ENCODE measurements at places on chromosomes 7 and 10.

GRCh38 chr10:70435241-70436085, 6.0 kb downstream of the NODAL start:
- no peak for DNase-seq

DNA sequence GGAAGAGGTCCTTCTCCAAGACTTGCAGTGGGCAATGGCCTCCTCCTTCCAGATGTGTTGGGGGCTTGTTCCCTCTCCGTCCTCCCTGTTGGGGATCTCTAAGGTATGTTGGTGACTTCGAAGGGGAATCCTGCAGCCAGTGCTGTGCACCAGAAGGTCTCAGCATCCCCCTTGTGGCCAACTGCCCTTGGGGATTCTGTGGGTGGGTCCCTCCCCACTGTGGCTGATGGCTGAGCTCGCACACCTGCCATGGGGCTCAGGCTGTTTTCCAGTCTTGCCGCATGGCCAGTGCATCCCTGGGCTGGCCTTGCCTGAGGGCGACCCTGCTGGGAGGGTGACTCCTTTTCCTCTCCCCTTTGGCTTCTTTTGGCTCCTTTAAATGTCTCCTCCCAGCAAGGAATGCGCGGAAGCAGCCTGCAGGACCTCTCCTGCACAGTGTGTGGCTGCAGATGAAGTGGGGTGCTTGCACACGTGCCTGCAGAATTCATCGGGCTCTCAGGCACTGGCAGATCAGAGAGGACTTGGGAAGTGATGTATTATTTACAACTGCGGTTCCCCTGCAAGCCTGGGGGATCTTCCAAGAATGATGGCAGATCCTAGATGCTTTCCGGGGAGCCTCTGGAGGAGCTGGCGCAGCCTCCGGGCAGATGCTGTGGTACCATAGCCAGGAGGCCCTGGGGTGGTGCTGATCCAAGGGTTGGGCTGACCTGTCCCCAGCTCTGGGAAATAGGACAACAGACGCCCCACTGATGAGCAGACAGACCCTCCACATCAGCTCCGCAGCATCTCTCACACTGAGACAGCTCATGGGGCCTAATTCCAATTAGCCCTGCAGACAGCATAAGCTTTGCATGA, 410.0 kb downstream of the TCERG1L start:
- DNase-seq = no peak

- DNase-seq = no peak
Measured at GRCh38 chr7:39458061-39458745, 108.0 kb upstream of the YAE1 start.

DNA sequence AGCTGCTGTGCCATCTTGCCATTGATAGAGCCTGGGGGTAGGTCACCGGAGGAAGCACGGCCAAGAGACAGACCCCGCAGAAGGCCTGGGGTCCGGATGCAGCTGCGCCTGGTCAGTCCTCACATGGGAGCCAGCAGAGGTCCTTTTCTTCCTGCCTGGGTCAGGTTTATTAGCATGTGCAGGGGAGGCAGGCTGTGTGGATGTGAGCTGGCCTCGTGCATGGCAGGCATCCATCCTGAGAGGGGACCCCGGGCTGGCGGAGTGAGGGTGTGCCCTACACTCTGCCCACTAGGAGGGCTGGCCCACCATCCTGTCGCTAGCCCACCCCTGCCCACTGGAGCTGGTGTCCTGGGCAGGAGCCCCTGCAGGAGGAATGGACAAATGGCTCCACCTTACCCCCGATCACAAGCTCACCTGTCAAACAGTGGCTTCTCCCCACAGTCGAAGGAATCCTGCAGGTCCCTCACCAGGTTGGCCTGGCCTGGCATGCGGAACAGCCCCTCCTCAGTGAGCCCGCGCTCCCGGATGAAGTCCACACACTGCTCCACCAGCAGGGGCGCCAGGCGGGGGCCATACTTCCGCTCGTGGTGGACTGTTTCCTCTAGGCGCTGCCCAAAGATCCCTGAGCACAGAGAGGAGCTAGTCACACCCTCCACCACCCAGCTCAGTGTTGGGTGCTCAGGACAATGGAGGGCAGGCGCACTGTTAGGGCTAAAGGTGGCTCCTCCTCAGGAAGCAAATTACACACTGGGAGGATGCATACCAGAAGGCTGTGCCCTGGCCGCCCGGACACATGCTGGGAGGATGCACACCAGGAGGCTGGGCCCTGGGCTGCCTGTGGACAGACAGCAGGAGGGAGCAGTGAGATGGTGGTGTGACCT, 145.4 kb downstream of the ARHGAP22 start:
- no peak for DNase-seq

DNA sequence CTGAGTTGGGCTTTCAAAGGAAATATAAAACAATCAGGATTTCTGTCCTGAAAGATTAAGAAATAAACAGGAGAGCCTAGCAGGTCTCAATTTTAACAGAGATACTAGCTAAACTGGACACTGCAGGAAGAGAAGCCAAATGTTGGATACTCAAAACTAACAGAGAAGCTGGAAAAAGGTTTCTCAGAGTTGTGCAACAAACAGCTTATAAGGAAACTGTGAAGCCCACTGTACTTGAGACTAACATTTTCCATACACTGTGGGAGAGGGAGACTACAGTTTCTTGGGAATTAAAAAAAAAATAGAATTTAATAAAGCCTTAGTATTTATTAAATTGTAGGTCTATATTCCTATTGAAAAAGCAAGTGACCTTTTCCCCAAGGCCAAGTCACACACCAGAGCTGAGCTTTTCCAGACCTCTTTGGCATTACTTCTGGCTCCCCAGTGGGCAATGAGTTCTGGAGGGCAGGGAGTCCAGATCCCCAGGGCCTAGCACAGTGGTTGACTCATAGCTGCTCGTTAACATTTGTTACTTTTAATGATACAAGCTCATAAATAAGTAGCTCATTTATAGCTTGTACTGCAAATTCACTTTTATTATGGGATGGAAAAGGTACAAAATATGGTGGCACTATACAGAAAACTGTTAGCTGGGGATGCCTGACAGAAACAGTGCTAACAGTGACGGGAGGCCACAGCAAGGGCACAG, 68.3 kb downstream of the MINDY3 start:
- no peak for DNase-seq

- DNase-seq = no peak
Measured at GRCh38 chr10:90665905-90666662, 191.8 kb downstream of the HTR7 start.

DNA sequence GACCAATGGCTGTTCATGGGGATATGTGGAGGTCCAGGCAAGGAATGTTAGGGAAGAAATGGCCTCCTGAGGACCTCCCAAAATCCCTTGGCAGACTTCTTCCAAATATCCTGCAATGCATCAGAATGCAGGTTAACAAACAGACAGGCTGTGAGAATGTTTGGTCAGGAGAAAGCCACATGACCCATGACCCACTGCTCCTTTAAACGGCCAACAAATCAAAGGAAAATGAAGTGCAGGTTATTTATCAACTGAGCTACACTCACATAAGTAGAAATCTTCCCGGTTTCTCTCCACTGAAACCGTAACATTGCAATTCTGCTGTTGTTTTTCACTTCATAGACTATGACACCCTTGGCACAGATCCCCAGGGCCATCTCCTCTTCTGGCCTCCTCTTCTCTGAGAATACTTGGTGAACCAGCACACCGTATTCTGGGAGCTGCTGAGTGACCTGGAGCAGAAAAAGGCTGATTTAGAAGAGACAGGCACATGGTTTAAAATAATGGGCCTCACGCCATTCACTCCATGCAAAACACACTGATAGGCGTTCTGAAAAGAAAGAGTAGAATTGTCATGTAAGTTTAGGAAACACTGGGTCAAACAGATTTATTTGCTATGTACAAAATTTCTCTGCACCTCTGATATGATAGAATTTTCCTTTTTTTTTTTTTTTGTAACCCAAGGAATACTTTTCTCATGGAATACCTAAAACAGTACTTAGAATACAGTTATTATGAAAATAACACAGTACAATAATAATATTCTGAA, 67.8 kb downstream of the FRMPD2 start:
- DNase-seq = no peak

GRCh38 chr10:35412900-35413491, 76.7 kb downstream of the CCNY start:
- DNase-seq = no peak

GRCh38 chr7:13155188-13155587, 467.8 kb downstream of the ARL4A start:
- DNase-seq = no peak

DNA sequence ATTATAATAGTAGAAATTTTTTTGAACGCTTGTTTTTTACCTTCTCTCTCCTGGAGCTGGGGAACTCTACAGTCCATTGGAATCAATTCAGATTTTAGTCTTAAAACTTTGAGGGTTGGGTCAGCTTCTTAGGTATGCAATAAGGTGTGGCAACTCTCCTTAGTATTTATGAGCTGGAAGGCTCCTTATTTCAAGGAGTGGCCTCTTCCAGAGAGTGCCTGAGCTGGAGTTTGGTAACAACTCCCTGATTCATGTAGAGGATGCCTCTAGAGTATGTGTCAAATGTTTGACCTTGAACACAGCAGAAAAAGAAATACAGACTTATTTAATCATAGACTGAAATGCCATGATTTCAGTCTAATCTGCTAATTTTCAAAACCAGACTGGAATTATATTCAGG, 11.1 kb downstream of the CDK14 start:
- DNase-seq = no peak

DNA sequence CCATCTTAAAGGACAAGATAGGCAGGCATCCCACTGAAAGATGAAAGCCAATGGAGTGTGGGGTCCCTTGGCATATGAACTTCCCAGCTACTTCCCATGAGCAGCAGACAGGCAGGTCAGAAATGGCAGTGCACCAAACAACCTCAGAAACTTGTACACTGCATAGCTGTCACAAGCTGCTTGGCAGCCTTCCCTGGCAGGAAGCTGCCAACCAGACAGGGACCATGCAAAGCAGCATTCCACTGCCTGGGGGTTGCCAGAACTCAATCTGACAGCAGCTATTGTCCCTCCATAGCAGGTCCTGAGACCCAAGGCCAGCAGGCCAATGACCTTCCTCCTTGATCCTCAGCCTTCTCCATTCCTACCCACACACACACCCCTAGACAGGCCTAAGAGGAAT, 139.5 kb downstream of the PLCE1 start:
- DNase-seq = no peak

- DNase-seq = no peak
Measured at GRCh38 chr7:124514471-124514870, 251.1 kb downstream of the GPR37 start.

- DNase-seq = no peak
Measured at GRCh38 chr7:106369352-106369751, 84.6 kb upstream of the NAMPT start.

- no peak for DNase-seq
Measured at GRCh38 chr10:97095701-97096260, 90.0 kb downstream of the SLIT1 start.

GRCh38 chr7:139973101-139974050, 89.4 kb downstream of the PARP12 start:
- no peak for DNase-seq

- DNase-seq = peak; percentile 25
Measured at GRCh38 chr10:12107781-12108180, 21.7 kb upstream of the SEC61A2 start.

- DNase-seq = peak; percentile 30
Measured at GRCh38 chr10:95841661-95842498, 65.9 kb upstream of the CC2D2B start.

DNA sequence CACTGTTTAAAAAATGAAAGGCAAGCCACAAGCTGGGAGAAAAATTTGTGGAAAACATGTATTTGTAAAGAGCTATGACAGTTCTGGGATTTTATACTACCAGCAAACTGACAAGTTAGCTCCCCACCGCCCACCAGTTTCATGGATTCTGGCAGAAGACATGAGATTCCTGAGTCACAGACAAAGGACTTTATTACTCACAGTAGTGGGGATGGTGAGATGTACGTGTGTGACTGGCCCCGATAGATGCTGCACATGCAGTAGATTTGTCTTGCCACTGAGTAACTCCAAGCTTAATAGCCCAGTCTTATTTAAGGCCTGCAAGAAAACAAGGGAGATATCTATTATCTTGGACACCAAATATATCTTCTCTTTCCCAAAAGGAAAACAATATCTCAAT, 281.7 kb downstream of the AHR start:
- peak; percentile 2 for DNase-seq

Measured in putamen (tissue), 1 donor.